ELR (cell line): ENCODE measurements at places on chromosomes 12 and 14.
A peak's percentile ranks its signal among the peaks of the same experiment; 100 is the strongest.

DNA sequence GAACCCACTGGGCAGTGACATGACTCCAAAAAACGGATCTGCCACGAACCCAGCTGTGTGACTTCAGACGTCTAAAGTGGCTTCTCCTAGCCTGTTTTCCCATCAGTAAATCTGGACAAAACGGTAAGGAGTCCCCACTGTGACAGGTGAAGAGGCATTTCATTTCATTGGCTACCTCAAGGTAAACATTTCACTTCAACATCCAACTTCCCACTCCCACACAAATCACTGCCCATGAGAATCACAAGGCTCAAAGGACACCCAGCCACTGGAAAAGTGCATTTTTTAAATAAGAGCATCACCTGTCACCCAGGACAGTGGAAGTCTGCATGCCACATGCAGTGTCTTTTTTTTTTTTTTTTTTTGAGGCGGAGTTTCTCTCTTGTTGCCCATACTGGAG lies 27.9 kb downstream of the HSP90AA1 start:
- no peak for DNase-seq

- peak; percentile 53 for DNase-seq
Observed at GRCh38 chr12:86139671-86140070, 116.5 kb downstream of the MGAT4C start.

DNA sequence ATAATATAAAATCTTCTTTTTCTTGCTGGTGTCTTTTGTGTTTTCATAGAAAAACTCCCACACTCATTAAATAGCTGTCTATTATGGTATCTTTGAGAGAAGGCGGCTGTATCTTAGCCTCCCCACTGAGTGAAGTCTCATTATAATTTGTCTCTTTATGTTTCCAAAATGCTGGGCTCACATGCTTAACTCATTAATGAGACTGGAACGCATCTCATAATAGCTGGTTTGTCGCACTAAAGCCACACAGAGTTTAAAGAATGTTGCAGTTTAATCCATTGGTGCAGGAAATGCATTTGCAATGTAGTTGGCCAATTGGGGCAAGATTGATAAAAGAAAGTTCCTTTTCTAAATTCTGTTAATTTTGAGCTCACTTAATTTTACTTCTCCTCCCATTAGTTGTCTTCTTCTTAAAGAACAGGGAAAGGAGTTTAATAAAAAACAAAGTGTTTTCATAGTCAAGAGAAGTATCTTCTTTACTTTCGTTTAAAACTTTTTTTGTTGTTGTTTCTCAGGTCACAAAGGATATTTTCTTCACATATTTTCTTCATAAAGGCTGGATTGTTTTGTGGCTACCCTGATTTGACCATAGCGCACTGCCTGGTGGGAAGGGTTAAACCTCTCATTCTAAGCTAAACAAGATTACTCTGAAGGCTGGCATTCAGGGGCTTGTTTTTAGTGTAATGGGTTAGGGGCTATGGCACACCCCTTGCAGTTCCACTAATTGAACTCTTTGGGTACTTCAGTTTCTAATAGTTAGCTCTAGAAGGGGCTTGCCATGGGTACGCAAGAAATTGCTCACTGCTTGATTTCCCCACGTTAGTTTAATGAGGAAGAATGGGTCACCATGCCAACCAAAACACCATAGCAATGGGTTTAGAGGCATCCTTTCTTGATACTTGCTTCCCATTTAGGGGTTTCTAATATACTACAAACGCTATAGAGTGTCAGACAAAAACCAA lies 197.0 kb downstream of the TMTC2 start:
- no peak for DNase-seq

DNA sequence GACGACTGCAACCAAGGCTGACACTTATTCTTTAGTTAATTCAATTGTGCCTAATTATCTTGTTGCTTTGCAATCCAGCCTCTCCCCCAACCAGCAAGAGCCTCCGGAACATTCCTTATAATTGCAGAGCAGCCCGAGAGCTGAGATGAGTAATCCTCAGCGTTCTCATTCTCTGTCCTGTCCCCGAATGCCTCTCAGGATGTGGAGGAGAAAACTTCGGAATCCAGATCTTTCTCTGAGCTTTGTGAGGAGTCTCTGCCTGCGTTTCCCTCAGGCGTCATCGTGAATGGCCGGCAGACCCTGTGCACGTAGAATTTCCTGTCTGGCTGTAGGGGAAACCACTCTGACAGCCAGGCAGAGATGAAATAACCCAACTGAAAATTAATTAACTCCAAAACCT lies 160.5 kb upstream of the DIO3 start:
- DNase-seq = peak; percentile 17

DNA sequence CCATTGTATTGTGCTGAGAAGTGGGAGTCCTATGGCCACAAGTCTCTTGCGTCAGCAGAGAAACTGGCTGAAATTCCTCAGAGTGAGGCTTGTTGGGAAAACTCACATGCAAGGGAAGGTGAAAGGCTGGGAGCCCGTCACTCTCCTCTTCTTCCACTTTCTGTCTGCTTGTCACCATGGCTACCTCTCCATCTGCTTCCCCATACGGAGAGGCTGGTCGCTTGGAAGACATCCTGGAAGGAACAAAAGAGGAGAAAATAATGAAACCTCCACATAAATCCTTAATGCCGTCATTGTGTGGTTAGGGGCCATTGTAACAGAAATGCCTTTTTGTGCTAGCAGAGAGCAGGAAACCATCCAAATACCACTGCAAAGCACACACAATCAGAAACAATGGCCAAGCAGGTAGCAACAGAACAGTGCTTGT lies 53.7 kb downstream of the SOX5 start:
- no peak for DNase-seq

GRCh38 chr14:59126714-59127436 lies 61.6 kb upstream of the DAAM1 start:
- DNase-seq = peak; percentile 74

DNA sequence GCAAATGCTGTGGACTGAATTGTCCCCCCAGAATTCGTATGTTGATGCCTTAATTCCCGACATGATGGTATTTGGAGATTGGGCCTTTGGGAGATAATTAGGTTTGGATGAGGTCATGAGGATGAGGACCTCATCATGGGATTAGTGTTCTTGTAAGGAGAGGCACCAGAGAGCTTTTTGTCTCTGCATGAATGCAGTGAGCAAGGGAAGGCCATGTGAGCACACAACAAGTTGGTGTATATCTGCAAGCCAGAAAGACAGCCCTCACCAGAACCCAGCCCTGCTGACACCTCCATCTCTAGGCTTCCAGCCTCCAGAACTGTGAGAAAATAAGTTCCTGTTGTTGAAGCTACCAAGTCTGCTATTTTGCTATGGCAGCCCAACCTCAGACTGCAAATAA lies 51.9 kb upstream of the SMCO2 start:
- DNase-seq = no peak

- peak; percentile 3 for DNase-seq
Observed at GRCh38 chr14:83170165-83170564, 1636.5 kb upstream of the SEL1L start.

- DNase-seq = no peak
Observed at GRCh38 chr12:103279444-103279843, 216.3 kb downstream of the C12orf42 start.

GRCh38 chr12:116144384-116144783 lies 133.1 kb downstream of the MED13L start:
- no peak for DNase-seq

GRCh38 chr12:95073698-95074520 lies 491 bp upstream of the NR2C1 start:
- DNase-seq = no peak

- no peak for DNase-seq
Observed at GRCh38 chr14:37945959-37946358, 261.7 kb upstream of the SSTR1 start.

- no peak for DNase-seq
Observed at GRCh38 chr12:46572644-46573346, 200.2 kb upstream of the SLC38A2 start.

GRCh38 chr12:24770821-24771220 lies 178.1 kb downstream of the BCAT1 start:
- DNase-seq = no peak

DNA sequence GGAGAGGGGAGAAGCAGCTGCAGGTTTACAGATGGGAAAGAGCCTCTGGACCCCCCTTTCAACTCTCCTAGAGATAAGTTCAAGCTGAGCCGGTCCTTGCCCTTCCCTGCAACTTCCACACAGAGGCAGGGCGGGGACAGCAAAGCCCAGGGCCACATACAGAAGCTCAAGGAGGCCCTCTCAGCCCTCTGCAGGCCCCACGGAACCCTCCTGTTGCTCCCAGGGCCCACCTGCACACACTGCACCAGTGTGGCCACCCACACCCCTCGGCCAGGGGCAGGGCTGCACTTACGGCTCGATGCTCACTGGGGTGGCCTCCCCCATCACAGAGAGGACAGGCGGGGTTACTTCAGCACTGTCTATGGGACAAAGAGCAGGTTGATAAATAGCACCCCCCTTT lies 13.0 kb upstream of the PNMA1 start:
- no peak for DNase-seq

- no peak for DNase-seq
Observed at GRCh38 chr12:108519558-108519957, 4.5 kb downstream of the FICD start.
